ENCODE measurements at places on chromosomes 6 and 20.

DNA sequence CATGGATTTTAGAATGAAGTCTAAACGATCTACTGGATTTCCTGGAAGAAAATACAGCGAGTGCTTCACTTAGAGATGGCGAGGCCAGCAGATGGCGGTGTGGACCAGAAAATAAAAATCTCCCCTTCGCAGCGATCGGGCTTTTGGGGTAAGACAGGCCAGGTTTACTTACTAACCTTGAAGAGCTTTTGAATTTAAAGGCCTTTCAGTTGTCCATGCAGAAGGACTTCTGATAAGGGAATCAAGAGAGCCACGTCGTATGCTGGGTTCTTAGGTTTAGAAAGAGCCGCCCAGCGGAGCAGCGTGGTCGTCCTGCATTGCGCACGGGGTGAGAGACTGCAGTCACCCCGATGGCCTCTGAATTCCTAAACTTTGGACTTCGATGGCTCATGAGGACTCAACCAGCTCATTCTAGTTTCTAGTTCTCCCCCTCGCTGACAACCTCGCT is 125.2 kb upstream of the RALGAPA2 start:
- DNase-seq: peak; percentile 71

DNA sequence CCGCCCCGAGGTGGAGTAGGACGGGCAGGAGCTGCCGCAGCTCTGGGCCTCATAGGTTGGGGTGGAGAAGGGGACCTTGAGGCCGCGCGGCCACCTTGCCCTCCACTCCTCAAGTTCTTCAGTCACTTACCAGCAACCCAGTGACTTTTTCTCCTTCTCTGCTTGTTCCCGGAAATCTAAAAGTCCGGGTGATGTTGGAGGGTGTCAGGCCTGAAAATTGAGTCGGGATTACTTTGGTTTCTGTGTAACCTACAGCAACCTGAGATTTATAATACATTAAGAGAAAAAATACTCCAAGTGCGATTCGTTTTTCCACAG is 338 bp downstream of the RWDD1 start:
- DNase-seq: no peak

DNA sequence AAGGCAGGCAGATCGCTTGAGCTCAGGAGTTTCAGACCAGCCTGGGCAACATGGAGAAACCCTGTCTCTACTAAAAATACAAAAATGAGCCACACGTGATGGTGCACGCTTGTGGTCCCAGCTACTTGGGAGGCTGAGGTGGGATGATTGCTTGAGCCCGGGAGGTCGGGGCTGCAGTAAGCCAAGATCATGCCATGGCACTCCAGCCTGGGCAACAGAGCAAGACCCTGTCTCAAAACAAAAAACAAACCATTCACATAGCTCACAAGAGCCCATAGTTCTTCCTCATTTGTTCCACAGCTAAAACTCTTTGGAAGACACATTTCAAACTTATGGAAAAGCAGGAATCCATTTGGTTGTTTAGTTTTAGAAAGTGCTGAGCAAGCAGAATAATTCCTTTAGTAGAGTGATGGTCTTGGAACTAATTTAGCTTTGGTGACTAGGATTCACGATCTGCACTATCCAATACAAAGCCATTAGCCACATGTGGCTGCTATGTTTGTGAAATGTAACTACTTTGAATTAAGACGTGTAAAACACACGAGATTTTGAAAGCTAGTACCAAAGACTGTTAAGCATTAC is 4.1 kb downstream of the ZNFX1 start:
- no peak for DNase-seq

GRCh38 chr6:99187429-99187828 is 162.0 kb downstream of the FAXC start:
- no peak for DNase-seq

- no peak for DNase-seq
Measured at GRCh38 chr20:47907031-47907675, 121.9 kb upstream of the SULF2 start.

DNA sequence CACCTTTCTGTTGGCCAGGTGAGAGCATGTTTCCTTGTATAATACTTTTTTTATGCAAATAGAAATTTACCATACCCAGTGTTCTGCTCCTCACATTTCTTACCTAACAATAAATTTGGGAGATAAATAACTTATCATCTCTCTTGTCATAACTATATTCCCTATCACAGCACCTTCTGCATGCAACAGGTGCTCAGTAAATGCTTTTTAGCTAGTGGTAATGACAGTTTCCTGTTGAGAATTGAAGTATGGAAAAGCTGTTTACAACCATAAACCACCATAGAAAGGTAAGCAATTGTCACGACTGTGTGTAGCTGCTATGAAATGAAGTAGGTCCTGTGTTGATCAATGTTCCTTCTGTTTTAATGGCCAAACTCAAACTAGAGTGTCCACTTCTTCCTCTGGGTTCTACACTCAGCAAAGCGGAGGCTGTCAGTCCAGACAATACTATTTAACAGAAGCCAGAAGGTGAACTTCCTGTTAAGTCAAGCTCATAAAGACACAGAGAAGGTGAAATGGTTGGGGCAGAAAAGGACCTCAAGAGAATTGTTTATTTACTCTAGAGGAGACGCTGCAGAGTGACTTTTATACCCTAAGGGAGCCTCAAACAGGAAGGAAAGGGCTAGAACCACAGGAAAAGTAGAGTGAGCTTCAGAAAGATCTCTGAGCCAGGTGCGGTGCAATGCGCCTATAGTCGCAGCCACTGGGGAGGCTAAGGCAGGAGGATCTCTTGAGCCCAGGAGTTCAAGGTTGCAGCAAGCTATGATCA is 84.0 kb upstream of the SLC22A16 start:
- DNase-seq: no peak

GRCh38 chr6:140105241-140105640 is 730.8 kb upstream of the CITED2 start:
- no peak for DNase-seq

DNA sequence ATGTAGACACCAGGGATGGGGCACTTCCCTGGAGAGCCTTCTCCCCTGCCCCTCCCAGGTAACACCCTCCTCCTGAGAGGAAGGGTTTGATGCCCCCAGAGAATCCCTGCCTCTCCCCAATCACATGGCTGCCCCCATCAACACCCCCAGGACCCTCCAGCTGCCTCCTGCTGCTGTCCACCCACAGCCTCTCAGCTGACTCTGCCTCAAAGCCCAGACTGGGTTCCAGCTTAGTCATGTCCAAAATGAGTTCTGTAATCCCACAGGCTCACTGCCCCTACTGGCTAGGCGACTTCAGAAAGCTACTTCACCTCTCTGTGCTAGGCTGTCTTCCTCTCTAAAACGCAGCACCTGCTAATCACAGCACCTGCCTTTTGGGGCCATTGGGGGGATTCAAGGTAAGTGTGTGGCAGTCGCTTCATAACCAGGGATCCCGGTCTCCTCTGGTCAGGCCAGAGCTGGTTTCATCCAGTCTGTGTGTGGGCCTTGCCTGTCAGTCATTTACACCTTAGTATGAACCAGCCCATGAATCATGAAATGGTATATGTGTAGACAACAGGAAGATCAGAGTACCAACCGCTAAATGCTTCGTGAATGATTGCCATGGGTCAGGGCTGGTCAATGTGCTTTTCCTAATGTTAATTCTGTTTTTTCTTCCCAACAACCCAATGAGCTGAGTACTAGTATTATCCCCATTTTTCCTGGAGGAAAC is 40.4 kb downstream of the TFEB start:
- DNase-seq: no peak

- DNase-seq: no peak
Measured at GRCh38 chr6:167056370-167056769, 57.2 kb downstream of the CEP43 start.

DNA sequence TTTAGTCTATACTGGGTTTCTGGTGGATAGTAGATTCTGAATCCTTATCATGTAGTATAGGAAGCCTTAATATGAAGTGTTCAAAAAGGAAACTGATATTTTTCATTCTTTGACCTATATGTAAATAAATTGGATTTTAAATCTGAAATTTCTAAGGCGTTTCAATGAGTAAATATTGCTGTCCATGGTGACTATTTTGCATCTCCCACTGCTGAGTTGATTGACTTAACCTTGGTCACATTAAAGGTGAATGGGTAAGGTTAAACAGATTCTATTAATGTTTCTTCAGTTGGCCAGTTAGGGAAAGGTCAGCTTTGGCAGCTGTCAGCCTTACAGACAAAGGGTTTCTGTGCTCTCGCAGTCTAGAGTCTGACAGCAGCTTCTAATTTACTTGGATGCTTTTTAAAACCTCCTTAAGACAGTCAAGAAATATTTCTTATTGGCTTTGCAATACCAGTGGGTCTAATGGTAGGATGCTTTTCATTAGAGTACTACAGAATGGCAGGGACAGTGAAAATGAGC is 24.8 kb downstream of the PRIM2 start:
- DNase-seq: no peak

DNA sequence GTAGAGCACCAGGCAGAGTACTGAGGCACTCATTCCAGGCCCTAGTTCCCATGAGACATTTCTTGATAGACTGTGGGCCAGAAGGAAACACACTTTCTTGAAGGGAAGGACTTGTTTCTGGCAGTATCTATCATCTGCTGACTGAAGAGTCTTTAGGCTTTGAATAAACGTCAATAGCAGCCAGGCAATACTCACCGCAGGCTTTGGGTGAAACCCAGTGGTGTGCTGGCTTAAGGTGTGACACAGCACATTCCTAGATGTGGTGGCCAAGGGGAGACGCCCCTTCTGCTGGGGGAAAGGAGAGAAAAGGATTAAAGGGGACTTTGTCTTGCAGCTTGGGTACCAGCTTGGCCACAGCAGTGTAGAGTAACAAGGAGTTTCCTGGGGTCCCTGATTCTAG is 1039.6 kb downstream of the HACE1 start:
- DNase-seq: no peak

GRCh38 chr6:142786476-142786875 is 158.5 kb downstream of the HIVEP2 start:
- no peak for DNase-seq

Measured in ELF-1 (cell line).